Activated CD4-positive, alpha-beta T cell treated with anti-CD3 and anti-CD28 coated beads, Interleukin-2, Interleukin-4, amounts not matched to agents 100 ng/mL and 50 ng/mL, durations not matched to agents 16 hours and 8 hours (primary cell): ENCODE measurements at places on chromosomes 1 and 21.

GRCh38 chr1:183185941-183186490 is at the start of gene LAMC2:
TSS of gene LAMC2 (plus strand) at chr1:183186264. CDS start at chr1:183186353, 89 bp downstream.
- no peak for DNase-seq

DNA sequence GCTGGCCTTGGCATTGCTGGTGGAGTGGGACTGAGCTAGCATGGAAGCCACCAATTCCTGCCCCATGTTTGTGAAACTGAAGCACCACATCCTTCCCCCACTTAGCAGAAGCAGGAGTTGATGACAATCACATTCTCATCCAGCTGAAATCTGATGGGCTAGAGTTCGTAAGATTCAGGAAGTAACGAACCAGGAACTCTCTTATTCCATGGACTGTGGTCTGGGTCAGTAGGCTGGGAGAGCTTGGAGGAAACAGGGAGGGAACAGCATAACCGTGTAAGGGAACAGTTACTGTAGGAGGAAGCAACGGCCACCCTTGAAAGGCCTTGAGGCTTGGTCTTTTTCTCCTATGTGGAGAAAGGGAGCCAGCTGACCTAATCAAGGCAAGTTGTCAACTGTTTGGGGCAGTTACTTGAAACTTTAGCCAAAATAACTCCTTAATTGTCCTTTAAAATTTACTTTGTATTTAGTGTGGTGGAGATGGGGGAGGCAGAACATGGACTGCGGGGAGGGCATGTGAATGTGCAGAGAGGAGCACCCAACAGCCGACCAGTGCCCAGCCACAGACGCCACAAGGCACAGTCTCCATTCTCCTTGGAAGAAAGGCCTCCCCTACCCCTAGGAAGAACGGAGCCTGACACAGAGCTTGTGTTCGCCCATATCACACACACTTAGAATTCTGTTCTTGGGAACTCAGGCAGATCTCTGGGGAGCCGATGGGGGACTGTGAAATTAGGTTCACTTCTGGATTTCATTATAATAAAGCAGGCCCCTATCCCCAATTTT is 2.0 kb upstream of the COQ8A start:
- DNase-seq: no peak

DNA sequence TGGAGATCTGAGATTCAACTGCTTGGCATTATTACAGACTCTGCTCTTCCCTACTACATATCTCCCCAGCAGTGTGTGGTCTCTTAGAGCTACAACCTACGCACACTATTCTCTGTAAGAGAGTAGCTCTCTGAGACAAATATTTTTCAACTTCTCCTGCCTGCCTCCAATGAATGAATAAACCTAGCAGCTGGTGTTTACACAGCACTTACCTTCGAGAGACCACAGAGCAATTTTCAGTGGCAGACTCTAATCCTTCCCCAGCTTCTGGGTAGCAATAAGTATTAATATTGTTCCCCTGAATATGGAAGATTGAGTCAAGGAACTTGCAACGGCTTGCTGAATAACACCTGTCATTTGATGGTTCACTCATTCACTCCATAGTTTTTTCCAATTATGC is 350.9 kb upstream of the SPAG17 start:
- DNase-seq: no peak

DNA sequence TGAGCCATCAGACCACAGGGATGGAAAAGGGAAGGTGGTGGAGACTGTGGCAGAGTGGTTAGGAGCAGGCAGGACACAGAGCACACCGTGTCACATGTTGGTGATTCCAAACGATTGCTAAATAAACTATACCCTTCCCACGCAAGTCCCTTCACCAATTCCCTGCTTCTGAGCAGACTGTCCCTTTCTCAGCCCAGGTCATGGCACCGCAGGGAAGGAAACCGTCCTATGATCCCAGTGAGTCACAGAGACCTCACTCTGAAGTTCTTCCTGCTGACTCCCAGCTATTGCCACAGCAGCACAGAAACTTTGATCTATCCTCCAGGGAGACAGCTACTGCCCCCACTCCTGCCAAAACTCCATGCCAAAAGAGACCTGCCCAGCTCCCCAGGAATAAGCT is 19.2 kb downstream of the RIMS3 start:
- DNase-seq: no peak

DNA sequence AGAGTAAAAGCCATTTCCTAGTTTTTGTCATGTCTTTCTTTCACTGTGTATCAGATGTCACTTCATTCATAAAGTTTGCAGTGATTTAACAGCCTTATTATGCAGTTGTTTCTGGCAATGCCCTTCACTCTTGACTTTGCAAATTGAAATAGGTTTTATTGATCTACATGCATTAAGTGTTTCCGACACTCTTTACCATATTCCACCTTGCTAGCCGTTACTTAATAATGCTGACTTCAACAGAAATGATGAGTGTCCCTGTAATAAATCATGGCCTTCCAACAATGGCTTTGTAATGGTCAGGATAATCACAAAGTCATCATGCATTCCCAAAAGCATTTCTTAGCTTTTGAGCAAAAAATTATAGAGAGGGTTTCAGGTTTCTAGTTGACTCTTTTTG is 236.8 kb upstream of the FMN2 start:
- DNase-seq: no peak

DNA sequence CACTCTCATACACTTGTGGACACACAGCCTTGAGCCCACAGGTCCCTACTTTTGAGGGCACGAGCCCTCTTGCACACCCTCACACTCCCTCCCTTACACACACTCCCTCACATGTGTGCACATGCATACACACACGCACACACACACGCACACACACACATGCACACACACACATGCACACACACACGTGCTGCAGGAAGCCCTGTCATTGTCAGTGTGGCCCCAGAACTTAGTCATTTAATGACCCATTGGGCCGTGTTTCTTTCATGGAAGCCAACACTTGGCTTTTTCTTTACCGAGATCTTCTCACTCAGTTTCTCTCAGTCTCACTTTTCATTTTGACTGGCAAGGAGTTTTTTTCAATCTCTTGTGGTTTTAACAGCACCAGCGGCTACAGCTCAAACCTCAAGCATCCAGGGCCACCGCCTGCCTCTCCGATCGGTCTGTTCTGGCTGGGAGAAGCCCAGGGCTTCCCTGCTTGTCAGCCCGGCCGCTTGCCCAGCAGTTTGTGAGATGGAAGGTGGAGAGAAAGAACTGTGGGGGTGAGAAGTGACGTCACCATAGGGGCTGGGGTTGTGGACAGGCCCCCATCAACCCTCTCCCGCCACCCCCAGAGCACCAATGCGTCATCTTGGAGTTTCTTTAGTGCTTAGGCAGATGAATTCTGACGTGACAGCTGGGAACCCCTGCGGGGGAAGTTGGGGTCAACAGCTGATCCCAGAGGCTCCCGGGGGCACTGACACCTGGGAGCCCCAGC is 15.8 kb upstream of the TNFRSF8 start:
- DNase-seq: peak; percentile 95

DNA sequence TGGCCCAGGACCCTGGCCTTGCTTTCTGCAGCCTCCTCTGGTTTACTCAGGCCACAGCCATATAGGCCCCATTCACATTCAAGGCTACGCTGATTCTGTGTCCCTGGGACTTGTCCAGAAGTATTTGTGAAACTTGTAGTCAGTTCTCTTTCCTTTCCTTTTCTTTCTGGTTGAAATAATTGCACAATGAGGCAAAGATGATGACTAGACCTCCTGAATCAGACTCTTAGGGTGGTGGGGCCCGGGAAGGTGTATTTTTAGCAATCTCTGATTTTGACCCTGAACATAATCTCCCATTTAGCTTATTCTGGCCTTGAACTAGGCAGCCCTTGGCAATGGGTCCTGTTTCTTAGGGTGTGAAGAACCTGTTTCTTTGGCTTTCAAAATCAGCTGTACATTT is 39.9 kb downstream of the STUM start:
- DNase-seq: no peak

DNA sequence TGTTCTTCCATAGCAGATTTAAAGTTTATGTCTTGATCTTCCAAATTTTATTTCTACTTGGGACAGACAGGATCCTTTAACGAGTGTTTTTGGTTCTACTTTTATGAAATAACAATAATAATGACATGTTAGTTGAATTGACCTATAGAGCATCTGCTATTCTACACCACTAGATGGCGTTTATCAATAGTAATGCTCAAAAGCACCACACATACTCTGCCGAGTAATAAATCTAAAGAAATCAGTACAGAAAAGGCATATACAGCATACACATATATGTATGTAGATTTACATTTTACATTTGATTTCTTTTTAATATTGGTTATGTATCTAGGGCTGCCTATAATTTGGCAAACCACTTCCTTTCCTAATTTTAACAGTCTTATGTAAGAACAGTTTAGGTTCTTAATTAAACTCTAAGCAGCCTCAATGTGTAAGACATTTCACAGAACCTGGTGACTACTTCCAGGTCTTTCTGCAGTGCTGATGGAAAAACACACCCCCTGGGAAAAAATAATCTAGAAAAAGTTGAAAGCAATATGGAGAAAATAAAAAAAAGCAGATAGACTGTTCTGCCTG is 5.9 kb upstream of the SIPA1L2 start:
- peak; percentile 46 for DNase-seq

GRCh38 chr1:26838474-26839338 is 12.2 kb downstream of the ZDHHC18 start:
- DNase-seq: peak; percentile 61

GRCh38 chr1:119340861-119341261 is 27.7 kb upstream of the HAO2 start:
- no peak for DNase-seq

- DNase-seq: no peak
Observed at GRCh38 chr1:59124166-59124565, 172.7 kb upstream of the FGGY start.

- no peak for DNase-seq
Observed at GRCh38 chr1:154062309-154062708, 71.7 kb downstream of the RPS27 start.

- DNase-seq: no peak
Observed at GRCh38 chr1:54464477-54465146, 58.4 kb upstream of the SSBP3 start.

DNA sequence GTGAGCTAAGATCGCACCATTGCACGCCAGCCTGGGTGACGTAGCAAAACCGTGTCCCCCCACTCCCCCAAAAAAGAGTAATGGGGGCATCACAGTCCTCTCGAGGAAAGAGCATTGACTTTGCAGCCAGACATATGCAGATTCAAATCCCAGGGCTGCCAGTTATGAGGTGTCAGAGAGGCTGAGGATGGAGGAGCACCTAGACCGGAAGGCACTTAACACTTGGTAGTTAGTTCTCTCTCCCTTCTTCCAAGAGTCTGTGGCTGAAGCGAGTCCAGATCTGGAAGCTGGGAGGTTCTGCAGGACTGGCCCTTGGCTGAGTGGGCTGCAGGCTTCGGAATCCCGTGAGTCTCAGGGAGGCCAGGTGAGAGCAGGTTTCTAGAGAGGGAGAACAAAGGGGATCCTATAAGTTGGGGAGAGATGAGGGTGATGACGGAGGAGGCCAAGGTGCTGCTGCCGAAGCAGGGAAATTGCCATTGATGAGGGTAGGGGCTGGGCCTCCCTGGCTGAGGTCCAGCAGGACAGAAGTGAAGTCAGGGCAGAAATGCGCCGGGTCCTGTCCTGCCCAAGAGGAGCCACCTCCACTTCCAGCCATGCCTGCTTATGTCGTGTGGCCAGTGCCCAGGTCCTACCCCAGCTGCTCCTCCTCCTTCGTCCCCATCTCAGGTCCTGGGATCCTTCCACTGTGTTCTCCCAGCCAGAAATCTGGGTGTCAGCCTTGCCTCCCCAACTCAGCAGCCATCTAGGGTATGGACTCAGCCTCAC is 13.3 kb upstream of the SPOCD1 start:
- no peak for DNase-seq

- no peak for DNase-seq
Observed at GRCh38 chr1:203402629-203403337, 51.9 kb upstream of the FMOD start.

GRCh38 chr1:55700359-55701130 is 485.4 kb upstream of the USP24 start:
- DNase-seq: no peak

- no peak for DNase-seq
Observed at GRCh38 chr1:243917177-243917862, 67.3 kb upstream of the AKT3 start.

DNA sequence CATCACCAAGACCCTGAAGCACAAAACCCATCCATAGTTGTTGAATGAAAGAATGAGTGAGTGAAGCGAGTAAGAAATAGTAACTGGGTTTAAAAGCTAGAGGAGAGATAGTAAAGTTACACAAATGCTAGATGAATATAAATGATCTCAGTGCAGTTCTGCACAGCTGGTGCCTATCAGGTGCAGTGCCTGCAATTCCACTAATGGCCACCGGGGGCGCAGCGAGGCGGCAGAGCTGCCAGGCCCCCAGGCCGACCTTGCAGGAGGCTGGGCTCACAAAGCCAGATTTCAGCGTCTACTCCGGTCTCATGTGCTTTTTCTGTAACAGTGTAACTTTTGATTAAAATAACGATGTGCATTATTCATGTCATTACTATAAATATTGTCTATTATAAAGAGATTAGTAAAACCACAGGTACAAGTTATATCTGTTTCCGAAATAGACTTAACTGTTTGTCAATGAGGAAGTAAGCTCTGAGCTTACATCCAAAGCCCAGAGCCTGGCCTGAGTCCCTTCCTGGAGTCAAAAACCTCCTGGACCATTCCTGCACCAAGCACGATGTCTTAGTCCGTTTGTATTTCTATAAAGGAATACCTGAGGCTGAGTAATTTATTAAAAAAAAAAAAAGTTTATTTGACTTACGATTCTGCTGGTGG is 477.6 kb downstream of the NPHP4 start:
- DNase-seq: peak; percentile 64

- no peak for DNase-seq
Observed at GRCh38 chr1:222769971-222770620, 33.1 kb downstream of the FAM177B start.
